ENCODE measurements at places on chromosomes 2 and 18.

DNA sequence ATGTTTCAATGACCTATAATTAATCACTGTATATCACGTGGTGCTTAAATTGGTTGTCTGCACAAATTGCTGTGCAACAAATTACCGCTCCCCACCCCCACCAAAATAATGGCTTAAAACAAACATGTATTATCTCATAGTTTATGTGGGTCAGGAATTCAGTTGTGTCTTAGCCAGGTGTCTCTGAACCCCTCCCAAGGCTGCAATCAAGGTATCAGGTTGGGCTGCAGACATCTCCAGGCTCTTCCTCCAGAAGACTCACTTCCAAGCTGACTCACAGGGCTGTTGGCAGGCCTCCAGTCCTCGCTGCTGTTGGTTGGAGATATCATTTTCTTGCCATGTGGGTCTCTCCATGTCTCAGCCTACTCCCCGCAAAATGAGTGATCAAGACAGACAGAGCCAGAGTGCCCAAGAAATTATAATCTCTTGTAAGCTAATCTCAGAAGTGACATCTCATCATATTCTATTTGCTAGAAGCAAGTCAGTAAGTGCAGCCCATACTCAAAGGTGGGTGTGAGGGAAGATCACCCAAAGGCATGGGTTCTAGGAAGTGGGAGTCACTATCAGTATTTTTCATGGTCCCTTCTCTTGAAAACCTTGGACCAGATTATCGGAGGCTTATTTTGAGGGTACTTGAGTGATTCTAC is 38.4 kb downstream of the SPC25 start:
- no peak for DNase-seq

DNA sequence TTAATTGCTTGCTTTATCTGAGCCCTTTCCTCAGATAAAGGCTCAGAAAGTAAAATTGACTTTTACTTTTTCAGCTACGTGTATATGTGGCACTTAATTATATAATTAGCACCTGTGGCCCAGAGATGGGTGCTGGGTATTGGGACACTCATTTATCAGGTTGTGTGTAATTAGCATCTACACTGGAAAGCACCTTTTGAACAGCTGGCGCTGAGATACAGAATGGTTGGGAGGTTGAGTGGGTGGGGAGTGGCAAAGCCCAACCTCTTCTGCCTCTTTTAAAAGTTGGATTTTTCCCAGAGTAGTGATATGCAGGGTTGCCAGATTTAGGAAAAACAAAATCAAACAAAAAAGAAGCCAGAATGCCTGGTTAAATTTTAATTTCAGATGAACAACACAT is 23.9 kb downstream of the SPTBN1 start:
- no peak for DNase-seq

DNA sequence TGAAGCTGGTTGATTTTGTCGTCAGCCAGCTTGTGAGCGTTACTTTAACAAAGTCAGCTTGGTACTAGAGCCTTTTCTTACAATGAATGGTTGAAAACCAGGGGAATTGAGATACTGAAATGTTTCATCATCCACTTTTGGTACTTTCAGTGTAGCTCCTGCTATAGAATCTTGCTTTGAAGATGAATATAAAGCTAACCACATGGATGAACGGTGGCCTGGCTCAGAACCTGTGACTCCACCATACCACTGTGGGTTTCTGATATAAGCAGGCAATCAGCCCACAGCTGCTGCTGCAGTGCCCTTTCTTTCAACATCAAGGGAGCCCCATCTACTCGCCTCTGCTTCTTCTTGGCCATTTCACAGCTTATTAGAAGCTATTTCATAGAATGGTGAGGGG is 53.2 kb upstream of the GPR45 start:
- no peak for DNase-seq

DNA sequence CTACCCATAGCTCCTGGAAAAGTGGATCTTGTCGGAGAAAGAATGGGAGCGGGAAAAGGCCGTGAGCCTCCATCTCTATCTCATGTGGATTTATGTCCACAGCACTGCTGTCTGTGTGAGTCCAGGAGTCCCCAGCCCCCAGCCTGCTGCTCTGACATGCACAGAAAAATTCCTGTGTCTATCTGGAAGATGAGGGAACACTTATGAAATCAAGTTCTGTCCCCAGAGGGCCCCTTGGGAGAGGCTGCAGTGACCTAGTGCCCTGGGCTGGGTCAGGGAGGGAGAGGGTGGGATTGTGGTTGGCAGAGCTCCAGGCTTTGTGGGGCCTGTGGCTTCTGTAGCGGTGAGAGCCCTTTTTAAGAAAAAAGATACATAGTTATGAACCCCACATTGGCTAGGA is 37.6 kb downstream of the HJURP start:
- no peak for DNase-seq

GRCh38 chr2:85765081-85765731 is 11.4 kb downstream of the ATOH8 start:
- no peak for DNase-seq

- no peak for DNase-seq
Measured at GRCh38 chr2:76288146-76288545, 577.4 kb upstream of the GCFC2 start.

DNA sequence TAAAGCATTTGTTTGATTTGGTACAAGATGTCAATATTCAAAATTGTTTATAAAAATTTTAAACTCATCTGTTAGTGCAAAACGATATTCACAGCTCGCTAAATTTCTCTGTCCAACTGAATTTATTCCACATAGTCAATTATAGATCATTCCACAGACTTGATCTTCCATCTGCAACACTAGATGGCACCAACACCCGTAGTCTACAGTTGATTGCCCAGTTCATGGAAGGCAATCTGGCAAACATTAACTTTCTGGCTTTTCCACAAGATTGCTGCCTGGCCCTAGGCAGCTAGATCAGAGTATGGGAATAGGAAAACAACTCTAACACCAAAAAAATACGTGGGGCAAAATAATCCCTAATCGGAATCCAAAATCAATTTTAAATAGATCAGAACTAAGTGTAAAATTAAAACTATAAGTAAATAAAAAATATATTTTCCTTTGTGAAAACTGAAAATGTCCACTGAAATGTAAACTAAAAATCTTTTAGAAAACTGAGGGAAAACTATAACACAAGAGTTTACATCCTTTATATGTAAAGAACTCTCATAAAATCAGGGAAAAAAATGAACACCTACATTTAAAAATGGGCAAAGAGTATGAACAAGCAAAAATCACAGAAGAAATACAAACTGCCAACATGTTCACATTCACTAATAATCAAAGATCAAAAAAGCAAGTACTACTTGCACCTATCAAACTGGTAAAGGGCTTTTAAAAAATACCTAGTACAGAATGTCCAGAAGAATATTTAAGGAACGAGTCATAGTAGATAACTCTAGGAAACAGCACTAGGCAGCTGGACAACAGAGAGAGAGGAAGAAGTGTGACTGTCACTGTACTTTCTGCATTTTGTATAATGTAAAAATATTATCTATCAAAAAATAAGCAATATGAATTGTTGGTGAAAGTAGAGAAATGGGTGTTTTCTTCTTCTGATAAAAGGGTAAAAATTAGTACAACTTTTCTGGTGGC is 35.0 kb downstream of the RTN4 start:
- no peak for DNase-seq

DNA sequence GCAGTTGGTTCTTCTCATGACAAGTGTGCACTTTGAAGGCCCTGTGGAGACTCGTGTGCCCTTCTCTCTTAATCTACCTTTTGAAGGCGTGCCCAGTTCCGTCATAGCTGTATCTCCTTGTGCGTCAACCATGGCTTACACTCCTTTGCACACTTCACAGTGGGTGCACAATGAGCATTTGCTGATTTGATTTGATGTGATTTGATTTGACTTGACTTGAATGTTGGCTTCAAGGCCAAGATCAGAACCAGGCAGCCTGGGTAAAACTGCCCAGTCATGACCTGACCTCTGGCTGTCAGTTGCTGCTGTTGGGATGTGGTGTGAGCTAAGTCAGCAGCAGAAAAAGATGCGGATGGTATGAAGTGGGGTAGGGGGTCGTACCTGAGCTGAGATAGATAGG is 670.3 kb upstream of the HS6ST1 start:
- DNase-seq = no peak

GRCh38 chr2:39604866-39605265 is 60.9 kb upstream of the TMEM178A start:
- no peak for DNase-seq

DNA sequence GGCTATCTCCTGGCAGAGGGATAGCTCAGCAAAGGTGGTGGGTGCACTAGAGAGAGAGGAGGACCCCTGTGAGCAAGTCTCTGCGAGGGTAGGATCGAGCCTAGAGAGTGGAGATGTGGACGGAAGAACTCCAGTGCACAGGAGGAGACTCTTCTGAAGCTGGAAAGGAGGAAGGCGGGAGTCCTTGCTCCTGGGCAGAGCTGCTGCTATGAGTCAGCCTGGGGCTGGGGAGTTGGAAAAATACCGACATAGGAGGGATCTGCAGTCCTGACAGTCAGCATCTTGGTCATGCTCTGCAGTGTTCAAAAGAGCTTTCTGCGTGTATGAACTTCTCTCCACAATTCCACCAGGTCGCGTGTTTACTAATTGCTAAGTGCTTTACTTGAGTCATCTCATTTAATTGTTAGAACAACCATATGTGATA is 233.8 kb downstream of the LDLRAD4 start:
- no peak for DNase-seq

DNA sequence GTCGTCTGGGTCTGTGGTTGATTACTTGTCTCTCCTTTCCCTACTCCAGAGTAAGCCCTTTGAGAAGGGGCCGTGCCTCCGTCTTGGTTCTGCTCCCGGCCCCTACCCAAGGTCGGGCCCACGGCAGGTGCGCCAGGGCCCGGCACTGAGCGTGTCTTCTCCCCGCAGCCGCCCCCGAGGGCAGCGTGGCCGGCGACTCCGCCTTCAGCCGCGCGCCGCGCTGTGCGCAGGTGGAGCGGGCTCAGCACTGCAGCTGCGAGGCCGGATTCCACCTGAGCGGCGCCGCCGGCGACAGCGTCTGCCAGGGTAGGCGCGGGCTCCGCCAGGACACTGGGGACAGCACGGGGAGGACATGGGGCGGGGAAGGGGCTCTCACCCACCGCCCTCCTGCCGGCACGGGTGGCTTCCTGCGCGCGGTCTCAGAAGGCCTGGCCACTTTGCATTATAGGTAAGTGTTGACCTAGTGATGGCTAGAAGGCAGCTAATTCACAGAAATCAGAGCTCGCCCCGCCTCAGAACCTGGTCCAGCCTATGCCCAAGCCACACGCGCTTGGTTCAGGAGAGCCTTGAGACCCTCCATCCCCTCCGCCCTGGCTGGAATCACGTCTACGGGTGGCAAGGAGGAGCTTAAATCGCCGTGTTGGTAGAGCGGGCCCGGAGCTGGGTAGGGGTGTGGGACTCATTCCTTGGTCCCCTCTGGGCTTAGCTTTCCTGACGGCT is 43.5 kb downstream of the FBLN7 start:
- peak; percentile 47 for DNase-seq

DNA sequence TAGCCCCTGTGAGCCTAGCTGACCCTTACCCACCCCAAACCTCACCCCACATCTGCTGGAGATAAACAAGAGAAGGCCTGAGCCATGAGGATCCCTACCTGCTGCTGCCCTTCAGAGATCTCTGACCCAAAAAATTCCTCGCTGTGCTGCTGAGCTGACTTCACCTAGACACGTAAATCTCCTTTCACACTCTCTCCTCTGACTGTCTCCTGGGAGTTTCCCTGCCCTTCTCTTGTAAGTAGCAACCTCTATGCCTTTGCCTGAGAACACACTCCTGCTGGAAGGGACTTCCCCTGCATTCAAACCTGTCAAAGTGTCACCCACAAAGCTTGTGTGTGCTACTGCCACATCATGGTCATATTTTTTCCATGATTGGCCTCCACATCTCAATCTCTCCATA is 134.2 kb upstream of the NOL4 start:
- DNase-seq = no peak

GRCh38 chr2:86341470-86341869 is 4.0 kb upstream of the REEP1 start:
- no peak for DNase-seq

GRCh38 chr18:78492813-78493371 is 486.7 kb upstream of the SALL3 start:
- DNase-seq = no peak

- no peak for DNase-seq
Measured at GRCh38 chr18:21314724-21315123, 72.7 kb downstream of the GREB1L start.

DNA sequence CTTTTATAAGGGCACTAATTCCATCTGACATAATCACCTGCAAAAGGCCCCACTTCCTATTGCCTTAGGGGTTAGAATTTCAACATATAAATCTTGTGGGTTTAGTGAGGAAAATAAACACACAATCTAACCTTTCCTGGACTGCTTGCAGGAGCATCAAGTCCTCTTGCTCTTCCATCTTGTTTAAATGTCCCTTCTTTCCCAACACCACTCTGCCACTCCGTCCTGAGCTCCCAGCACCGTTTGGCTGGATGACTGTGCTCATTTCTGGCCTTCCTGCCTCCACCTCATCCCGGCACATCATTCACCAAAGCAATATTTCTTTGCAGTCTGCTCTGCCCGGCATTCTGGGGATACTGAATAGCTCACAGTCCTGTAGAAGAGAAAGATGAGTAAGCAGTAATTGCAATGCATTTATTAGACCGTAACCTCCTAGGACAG is 247.8 kb downstream of the BCL2 start:
- no peak for DNase-seq

DNA sequence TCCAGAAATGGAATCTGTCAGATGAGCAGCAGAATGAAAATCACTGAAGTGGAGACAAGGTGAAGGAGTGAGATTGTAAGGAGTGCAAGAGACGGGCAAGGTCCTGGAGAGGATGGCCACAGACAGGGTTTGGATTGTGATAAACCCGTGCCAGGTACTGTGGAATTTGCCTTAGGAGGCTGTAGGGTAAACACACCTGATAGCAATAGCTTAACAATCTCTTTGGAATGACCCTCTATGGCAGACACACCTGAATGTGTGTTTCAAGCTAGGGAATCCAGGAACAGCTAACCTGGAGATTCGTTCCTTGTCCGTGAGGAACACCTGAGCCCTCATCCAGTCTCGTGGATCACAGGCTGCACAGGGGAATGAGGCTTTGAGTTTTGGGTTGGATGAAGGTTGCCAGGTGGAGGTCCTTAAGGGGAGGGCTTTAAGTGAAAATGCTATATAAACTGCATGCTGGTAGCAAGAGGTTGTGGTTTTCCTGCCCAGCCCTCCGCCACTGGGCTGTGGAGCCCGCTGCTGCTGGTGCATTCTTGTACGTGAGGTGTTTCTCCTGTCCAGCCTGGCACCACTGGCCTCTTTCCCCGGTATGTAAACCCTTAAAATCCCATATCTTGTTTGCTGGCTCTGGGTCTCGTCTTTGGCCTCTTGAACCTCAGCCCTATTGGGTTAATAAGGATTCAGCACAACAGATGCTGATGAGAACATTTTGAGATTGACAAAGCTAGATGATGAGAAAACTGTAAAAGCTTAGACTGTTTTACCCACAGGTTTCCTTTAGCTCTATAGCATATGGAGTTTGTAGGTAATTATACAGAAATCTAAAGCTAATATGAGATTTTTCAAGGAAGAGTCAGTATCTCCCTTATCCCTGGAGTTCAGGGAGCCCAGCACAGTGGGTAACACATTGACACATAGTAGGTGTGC is 117.9 kb downstream of the ARHGAP15 start:
- DNase-seq = no peak

DNA sequence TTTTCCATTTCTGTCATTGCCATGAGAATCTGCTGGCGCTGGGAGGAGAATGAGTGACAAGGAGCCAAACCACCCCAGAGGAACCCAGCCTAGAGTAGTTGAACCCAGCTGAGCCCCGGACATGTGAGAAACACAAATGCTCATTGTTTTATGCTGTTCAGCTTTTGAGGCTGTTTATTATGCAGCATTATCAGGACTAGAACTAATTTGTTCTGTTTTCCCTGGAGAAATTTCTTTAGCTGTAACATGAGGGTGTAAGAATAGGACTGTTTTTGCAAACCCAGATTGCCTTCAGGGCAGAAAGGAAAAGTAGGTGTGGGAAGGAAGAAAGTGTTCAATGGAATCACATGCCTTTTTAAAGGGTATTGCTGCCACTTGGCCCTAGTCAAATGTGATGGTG is 28.5 kb upstream of the DOCK10 start:
- no peak for DNase-seq

Measured in stimulated activated CD4-positive, alpha-beta T cell treated with anti-CD3 and anti-CD28 coated beads, Interleukin-1b, Interleukin-23, amount 100 ng/mL, for 24 hours (primary cell).